ENCODE measurements at places on chromosomes 13 and 19.

DNA sequence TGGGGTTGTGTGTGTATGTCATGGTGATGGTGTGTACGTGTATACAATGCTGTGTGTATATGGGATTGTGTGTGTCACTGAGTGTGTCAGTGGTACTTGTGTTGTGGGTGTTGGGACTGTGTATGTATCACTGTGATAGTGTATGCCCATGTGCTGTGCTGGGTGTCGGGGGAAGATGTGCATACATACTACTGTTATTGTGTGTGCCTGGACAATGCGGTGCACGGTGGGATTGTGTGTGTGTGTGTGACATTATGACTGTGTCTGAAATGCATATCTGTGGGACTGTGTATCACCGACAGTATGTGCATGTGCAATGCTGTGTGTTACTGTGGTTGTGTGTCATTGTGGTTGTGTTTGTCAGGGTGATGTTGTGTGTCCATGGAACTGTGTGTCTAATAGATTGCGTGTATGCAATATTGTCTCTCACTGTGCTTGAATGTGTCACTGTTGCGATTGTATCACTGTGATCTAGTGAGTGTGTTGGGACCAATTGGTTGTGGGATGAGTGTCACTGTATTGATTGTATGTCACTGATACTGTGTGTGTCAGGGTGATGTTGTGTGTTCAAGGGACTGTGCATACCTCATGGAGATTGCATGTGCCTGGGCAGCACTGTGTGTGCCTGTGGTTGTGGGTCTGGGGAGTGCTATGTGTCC is 11.0 kb upstream of the BBC3 start:
- DNase-seq, result no peak

- DNase-seq, result no peak
These were observed 18.2 kb upstream of the ACP7 start for GRCh38 chr19:39065928-39066327.

- DNase-seq, result peak; percentile 58
These were observed 21.1 kb downstream of the PRR36 start for GRCh38 chr19:7852851-7853769.

DNA sequence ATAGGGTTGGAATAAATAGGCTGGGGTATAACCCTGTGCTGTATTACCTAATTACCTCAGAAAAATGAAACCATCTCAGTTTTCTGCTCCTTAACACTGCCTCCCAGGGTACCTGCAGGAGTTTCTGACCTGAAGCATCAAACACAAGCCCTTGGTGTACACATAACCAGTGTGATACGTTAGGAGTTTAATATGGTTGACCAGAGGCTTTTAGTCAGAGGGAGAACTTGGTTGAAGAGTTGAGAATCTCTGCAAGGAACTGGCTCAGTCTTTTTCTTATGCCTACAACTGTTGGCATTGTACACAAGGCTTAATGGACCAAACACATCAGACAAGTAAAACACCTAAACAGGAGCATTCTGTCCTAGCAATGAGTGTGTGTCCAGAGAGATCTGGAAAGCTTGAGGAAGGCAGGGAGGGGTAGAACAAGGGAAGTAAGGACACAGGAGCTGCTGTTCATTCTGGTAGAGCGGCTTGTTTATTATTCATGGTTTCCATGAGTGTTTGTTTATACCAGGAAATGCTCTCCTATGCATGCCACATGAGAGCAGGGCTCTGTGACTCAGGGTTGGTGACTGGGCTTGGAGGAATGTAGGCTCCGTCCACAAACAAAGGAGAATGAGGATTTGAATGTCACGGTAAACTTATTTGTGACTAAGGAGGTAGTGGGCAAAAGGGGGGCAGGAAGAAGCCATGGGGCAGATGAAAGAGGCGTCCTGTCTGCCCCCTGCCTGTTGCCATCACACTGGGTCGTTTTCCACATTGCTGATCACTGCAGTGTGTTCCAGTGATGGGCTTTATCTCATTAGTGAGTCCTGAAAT is 11.9 kb upstream of the SPATA13 start:
- DNase-seq, result no peak

GRCh38 chr13:111514610-111515306 is 194.3 kb downstream of the TEX29 start:
- no peak for DNase-seq

DNA sequence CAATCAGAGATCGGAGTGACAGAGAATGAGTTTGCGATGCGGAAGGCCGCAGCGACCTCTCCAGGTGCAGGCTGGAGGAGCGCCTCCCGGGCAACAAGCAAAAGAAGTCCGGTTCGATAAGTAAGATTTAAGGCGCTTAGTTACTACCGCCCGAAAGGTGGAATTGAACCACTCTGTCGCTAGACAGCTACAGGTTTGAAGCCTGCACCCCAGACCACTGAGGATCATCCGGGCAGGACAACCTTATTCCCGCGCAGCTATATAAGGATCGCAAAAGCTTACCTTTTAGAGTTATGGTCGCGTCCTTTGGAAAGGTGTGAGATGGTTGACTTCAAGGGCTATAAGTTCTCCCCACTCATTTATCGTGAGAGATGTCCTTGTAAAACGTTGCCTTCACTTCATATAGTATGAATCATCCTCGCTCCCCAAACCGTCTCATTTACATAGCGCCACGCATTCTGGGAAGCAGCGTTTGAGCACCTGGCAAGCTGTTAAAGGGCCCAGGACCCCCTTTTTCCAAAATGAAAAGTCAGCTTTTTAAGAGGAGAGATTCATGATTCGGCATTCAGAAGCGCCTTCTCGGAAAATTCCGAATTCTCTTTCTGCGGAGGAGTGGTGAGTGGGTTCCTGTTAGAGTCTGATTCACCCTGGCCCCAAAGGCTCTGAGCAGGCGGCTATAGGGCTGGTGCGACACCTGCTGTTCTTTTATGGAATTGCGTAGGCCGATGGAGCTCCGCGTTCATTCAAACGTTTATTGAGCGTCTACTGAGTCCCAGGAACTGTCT is 10.8 kb downstream of the FOSB start:
- peak; percentile 84 for DNase-seq

DNA sequence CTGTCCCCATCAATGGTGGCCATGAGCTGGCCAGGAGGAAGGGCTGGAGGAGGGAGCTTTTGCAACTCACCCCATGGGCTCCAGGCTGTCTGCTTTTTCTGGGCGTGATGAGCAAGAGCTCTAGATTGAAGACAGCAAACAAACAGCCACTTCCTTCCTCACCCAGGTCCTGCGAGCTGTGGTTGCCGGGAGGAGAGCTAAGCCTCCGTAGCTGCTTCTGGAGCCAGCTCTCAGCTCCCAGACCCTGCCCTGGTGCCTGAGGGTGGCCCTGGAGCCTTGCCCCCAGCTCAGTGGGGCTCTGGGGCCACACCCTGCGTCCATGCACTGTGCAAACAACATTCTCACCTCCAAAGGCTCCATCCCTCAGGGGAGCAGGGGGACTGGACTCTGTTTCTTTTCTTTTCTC is 6.2 kb downstream of the MYO1F start:
- peak; percentile 41 for DNase-seq

- no peak for DNase-seq
These were observed 2.7 kb downstream of the DACH1 start for GRCh38 chr13:71864094-71864985.

DNA sequence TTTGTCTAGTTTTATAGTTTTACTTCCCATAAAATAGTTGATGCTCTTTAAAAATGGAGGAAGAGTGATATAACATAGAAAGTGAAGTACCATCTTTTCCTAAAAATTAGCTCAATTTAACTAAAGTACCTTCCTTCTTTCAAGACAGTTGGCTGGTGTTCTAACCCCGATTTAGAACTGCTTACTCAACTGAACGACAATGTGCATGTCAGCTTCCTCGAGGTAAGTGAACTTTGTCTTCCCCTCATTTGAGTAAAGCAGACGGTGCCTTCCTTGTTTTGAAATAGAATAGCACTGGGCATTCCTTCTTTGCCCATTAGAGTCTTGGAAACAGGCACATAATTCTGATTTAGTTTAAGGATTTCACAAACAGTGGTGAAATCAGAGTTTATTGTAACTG is 1519.2 kb downstream of the EFNB2 start:
- DNase-seq, result no peak

- DNase-seq, result no peak
These were observed 135.0 kb downstream of the URI1 start for GRCh38 chr19:30076751-30077670.

GRCh38 chr19:2302319-2303210 is 5.4 kb downstream of the LINGO3 start:
- no peak for DNase-seq

GRCh38 chr13:62556978-62557377 is 1141.3 kb upstream of the PCDH20 start:
- no peak for DNase-seq

GRCh38 chr13:36848199-36848982 is 29.4 kb downstream of the RFXAP start:
- no peak for DNase-seq

- no peak for DNase-seq
These were observed 238 bp downstream of the ZNF260 start for GRCh38 chr19:36527873-36528193.

DNA sequence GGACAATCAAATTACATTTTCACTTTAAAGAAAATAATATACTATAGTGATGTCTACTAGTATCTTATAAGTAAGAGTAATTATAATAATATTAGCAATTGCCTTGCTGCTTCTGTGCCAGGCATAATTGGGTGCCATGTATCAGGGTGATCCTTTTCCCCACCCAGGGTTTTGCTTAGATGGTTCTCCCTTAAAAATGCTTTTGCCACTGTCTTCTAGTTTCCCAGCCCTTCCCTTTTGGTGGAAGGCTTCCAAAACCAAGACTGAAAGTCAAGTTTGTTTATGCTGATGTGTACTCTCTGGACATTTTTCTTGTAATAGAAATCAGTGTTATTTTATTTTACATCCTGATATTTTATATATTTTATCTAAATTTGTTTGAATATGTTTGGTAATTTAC is 77.8 kb downstream of the ITGBL1 start:
- DNase-seq, result no peak

DNA sequence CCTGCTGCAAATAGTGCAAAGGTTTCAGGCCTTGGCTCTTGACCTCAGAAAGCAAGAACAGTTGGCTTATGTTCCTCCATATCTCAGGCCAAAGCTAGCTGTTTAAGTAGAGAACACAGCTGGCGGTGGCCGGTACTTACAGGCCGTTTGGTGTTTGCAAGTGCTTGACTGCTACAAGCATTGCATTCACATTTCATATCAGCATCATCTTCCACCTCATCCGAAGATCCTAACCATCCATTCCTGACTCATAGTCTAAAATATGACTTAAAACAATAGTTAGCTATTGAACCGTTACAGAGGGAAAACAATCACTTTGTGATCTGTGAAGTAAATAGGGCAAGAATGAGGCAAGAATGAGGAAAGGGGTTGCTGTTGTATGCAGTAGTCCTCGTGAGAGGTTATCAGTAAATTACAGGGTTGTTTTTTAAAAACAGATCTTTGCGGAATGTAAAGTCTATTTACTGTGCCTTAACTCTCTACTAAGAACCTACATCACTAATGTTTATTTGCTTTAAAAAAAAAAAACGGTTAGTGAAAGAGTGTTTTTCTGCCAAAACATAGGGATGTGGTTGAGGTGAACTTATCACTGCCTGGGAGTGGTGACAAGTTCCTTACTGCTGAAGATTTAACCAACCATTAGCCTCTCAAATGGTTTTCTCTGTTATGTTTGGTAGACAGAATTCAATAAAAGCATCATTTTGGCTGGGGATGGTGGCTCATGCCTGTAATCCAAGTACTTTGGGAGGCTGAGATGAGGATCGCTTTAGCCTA is 21.6 kb upstream of the WDR88 start:
- DNase-seq, result no peak

DNA sequence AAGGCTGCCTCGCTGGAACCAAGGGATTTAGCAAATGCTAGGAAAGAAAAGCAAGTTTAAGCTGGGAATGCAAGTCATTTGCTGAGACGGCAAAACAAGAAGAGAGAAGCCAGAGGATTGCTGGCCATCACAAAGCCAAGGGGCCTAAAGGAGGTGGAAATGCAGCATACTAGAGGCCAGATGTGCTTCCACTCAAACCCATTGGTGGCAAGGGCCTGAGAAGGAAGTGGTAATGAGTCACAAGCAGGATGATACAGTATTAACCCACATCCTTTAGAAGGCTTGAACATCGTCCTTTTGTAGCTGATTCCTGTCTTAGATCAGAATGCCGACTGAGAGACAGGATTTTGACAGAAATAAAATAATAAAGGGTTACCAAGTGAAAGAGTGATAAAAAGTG is 68.2 kb downstream of the ITGBL1 start:
- no peak for DNase-seq

DNA sequence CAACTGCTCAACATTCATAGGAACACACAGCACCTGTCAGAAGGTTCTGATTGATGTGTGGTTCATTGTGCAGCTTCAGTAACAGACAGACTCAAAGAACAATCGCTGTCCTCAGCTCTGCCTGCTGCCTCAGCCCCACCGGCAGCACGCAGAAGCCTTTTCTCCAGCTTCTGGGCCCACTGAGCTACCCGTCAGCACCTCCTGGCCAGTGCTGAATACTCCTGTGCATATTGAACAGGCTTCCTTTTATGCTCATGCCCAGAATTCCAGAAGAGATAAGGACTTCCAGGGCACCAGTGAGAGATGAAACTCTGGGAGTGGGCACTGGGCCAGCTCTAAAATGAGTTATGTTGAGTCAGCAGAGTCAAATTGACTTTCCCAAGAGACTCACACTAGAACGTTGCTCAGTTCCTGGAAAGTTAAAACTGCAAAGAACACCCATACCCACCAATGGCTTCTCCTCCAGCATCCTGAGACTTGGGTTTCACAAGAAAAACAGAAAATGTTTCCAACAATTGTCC is 119.3 kb downstream of the COL4A1 start:
- no peak for DNase-seq

DNA sequence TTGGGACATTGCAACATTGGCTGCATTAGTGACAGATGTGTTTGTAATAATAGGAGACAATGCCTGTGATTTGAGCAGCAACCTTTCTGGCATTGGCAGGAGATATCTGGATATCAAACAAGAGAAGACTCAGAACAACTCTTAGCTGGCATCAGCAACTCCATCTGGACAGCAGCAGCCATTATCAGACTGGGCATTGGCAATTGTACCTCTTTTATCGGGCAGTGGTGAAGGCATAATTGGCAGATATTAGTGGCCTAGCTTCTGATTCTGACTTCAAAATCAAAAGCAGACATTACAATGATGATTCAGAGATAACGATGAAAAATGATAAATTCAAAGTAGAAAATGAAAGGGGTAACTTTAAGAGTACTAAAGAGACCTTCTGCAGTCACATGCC is 1193.7 kb downstream of the EFNB2 start:
- no peak for DNase-seq

- DNase-seq, result no peak
These were observed 177.2 kb downstream of the POU4F1 start for GRCh38 chr13:78426183-78426582.

DNA sequence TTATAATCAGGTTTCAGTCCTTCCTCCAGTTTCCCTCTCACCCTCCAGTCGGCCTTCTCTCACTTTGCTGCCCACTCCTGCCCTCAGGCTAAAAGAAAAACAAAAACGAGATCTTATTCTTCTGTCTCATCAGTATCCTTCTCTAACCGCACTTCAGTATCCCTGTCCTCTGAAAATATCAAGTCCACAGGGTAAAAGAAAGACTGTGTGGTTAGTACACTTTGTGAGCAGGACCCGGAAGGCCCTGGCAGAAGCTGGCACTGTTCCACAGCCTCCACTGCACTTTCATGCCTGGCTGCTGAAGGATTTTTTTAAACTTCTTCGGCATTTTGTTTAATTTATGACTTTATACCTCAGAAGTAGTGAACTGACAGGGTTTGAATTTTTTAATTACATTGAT is 51.8 kb downstream of the TM9SF2 start:
- no peak for DNase-seq

GRCh38 chr13:95181586-95181985 is 119.7 kb downstream of the ABCC4 start:
- no peak for DNase-seq

Measured in effector CD4-positive, alpha-beta T cell (primary cell).